Activated T-helper 2 cell treated with anti-CD3 and anti-CD28 coated beads, Interferon-gamma antibody, Interleukin-2, Interleukin-4, amounts not matched to agents 10 μg/mL and 5 μg/mL and 100 μg/mL, durations not matched to agents 14 hours and 24 hours and 36 hours (primary cell): ENCODE measurements at places on chromosomes 2 and 18.

DNA sequence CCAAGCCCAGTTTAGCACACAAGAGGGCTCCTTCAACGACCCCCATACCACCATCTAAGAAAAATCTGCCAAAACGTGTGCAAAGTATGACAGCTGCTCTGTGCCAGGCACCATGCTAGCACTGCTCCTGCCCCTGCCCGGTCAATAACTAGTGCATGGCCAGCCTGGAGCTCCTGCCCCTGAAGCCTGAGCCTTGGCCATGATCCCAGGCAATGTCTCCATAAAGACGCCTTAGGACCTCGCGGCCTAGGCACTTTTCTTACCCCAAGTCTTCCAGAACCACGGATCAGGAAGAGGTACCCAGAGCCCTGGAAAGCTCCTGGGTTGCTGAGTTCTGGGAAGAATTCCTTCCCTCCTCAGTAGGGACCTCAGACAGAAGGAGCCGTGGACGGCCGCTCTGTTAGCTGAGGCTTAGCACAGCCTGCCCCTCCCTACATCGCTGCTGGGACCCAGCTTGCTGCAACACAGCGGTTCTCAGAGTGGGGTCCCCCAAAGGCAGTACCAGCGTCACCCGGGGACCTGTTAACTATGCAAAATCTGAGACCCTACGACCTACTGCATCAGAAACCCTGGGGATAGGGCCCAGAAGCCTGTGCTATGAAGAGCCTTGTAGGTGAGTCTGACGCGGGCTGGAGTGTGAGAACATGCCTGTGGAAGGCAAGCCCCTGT is 117.8 kb upstream of the TWIST2 start:
- no peak for DNase-seq

DNA sequence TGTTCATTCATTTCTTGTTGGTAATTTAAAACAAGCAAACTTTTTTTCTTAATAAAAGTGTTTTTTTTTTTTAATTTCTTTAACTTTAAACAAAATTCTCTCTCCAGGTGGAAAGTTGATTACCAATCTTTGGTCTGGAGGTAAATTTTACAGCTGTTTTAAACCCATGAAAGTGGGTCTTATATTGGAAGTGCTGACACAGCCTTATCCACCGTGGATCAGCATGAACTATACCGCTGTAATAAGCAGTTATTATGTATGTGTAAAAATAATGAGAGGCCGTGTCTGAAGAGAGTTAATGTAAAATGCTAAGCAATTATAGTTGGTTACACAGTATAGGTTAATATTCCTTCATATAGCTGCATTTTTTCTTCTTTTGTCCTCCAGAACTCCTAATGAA is 378.1 kb upstream of the ATP5MC3 start:
- no peak for DNase-seq

DNA sequence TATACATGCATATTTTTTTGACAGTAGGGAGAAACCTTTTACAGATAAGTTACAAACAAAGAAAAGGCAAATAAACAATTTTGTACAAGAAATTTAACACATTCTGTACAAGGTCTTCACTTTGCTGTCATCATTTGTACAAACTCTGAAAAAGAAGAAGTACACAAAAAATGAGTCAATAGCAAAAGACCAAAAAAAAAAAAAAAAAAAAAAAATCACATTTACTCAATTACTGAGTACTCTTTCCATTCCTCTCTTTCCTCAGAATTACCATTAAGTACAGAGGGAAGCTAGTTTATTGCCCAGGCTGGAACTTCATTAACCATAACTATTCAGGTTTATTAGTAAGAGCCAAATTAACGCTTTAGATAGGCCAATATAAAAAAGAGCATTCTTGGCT is 5.6 kb upstream of the STPG4 start:
- no peak for DNase-seq

DNA sequence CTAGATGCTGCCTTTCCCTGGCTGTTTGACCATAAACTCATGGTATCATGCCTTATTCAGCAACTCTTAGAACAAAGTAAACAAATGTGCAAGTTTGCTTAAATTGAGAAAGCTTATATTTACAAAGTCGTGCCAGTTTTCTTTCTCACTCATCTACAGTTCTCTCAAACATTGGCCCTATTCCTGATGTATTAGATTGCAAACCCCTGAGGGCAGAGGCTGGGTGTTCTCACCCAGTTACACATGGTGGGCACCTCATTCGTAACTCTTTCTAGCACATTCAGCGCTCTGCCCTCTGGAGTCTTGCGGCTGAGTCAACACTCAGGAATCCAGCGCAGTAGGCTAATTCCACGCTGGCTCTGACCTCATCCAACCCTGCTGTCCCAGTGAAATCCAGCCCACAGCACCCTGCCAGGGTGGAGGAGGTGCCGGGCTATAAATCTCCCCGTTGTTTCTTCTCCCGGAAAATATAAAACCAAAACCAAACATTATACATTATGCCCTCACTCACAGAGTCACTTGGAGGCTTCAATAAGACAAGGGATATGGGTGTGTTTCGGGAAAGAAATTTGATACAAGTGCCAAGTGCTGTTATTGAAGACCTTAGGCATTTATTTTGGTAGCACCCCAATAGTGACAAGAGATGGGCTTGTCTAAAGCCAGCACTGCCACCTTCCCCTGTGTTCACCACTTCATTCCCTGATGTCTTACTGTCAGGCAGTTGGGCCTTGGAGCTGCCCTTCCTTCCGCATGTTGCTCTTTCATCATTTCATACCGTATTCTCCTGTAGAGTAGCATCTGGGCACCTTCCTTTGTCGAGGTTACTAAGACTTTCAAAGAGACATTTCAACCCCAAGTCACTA is 287.4 kb downstream of the PRKCE start:
- no peak for DNase-seq

DNA sequence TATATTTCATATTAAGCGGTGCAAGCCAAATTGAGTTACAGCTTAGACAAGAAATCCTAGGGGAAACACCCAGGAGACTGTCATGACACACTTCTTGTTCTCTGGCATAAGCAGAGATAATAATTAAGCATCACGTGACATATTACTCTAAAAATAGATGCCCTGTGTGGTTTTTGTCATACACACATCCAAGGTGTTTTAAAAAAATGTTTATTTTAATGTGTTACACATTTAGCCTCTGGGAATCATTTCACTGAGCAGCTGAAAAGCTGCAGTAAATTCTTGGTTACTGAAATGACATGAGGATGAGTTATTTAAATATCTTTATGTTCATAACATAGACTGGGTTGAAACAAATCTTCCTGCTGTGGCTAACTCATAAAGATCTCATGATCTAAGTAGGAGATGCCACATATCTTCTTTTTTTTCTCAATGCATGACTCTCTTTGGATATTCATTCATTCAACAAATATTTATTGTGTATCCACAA is 38.0 kb upstream of the ERMN start:
- DNase-seq = no peak

DNA sequence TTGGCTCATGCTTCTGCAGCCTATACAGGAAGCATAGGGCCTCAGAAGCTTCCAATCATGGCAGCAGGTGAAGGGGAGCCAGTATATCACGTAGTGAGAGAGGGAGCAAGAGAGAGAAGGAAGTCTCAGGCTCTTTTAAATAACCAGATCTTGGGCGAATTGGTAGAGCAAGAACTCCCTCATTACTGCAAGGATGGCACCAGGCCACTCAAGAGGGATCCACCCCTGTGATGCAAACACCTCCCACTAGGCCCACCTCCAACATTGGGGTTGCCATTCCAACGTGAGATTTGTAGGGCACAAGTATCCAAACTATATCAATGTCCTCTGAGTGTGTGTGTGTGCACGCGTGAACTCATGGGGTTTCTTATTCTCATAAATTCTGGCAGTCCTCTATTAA is 37.6 kb upstream of the RMP24 start:
- DNase-seq = no peak
